ENCODE measurements at places on chromosomes 5 and 9.

DNA sequence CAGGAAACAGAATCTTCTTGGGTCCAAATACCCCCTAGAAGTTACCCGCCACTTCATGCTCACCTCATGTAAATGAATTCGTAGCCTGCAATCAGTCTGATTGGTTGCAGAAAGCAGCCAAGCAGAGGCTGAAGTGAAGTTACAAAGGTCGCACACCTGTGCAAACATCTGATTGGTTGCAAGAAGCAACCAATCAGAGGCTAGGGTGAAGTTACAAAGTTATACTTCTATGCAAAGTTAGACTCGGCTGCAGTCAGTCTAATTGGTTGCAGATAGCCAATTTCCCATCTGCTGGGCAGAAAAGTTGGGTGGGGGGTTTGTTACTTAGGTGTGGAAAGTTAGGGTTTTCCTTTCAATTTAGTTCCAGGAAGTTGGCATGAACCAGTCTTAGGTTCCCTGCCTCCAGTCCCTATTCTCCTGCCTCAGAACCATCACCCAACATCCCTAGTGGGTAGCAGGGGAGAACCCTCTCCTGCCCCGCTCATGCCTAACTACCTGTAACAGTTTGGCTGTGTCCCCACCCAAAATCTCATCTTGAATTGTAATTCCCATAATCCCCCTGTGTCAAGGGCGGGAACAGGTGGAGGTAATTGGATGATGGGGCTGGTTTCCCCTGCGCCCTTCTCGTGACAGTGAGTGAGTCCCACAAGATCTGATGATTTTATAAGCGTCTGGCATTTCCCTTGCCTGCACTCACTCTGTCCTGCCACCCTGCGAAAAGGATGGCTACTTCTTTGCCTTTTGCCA is 1.2 kb upstream of the RUSC2 start:
- no peak for DNase-seq

DNA sequence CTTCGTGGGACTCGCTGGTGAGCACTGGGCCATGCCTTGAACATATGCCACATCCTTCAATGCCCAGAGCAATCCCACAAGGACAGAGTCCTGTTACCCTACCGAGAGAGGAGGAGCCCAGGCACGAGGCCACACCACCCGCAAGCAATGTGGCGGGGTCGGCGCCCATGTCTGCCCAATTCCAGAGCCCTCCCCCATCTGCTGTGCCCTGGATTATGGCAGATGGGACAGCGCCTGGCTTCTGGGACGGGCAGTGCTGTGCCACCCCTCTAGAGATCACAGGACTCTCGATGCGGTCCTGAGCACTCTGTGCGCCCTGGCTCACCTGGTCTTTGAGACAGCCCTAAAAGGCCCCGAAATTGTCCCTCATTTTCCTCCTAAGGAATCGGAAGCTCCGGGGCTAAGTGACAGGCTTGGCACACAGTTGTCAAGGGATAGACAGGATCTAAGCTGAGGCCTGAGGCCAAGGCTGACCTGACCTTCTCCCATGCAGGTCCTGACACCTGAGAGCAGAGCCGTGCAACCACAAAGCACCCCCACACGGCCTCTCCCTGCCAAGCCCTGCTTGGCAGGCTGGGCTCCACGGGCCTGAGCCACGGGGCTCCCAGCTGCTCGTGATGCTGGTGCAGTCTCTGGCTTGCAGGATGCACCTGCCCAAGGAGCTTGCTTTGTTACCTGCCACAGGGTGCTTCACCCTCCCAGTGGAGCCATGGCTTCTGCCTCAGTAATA is 48.8 kb downstream of the PRRT1B start:
- DNase-seq = no peak

- DNase-seq = no peak
These were observed 15.4 kb upstream of the CERCAM start for GRCh38 chr9:128405077-128405779.

- no peak for DNase-seq
These were observed 39.6 kb upstream of the ELL2 start for GRCh38 chr5:96001262-96001661.

DNA sequence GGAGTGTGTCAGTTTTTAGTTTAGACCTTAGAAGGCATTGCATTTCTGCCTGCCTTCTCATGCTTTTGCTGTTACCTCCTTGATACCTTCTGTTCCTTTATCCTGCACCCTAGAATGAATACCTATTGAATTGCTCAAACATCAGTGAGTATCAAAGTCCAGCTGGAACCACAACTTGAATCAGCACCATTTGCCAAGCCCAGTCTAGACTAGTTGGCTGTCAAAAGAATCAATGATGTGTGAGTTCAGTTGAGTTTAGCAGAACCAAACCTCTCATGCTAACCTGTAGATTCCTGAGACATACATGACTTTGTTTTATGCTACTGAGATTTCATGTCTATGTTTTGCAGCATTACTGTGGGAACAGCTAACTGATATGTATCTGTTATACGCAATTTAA is 116.6 kb downstream of the FAM170A start:
- DNase-seq = no peak

- DNase-seq = no peak
These were observed 135.4 kb downstream of the ATG10 start for GRCh38 chr5:82107267-82107666.

DNA sequence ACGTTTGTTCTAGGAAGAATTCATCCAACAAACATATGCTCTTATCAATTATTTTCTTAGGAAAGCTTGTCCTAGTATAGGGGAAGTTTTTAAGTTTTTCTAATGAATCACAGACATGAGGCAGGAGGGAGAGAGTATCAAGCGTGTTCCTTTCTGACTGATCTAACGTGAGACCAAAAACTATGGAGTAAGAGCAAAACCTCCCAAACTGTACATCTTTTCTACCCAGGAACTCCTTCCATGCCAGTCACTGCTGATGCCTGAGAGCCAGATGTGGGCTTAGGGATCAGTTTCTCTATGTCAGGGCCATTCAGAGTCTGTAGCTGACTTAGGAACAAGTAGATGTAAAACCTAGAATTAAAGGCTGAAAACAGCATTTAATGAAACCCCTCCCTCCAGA is 51.7 kb upstream of the NFIB start:
- DNase-seq = no peak

DNA sequence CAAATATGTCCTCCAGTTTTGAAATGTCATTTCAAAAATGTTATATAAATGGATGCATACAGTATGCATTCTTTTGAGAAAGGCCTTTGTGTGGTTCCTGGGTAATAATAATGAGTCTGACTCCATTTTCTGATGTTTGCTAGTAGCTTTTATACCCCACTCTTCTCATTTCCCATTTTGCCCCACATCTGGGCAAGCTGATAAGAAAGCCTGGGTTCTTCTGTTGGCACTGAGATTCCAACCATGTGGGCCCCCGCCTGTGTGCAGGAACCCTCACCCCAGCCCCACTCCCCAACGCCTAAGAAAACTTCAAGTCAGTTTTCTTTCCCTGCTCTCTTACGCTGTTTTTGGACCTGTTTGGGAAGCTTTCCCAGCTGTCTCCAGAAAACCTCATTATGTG is 89.4 kb downstream of the SNX18 start:
- DNase-seq = no peak

DNA sequence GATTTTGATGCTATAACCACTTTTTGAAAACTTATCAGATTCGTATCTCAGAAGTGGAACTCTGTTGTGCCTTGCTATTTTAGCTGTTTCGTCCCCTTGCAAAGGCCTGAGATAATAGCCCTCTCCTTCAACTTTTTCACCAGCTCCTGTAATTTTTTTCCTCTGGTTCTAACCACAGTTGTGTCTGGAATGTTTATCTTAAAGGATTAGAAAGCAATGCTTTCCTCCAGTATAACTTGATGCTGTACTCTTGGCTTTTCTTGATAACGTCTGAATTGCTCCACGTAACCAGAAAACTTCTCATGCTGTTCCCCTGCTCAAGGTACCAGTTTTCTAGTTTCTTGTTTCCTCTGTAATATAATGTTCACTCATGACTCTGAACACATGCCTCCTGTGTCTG is 209.4 kb downstream of the DTWD2 start:
- no peak for DNase-seq

DNA sequence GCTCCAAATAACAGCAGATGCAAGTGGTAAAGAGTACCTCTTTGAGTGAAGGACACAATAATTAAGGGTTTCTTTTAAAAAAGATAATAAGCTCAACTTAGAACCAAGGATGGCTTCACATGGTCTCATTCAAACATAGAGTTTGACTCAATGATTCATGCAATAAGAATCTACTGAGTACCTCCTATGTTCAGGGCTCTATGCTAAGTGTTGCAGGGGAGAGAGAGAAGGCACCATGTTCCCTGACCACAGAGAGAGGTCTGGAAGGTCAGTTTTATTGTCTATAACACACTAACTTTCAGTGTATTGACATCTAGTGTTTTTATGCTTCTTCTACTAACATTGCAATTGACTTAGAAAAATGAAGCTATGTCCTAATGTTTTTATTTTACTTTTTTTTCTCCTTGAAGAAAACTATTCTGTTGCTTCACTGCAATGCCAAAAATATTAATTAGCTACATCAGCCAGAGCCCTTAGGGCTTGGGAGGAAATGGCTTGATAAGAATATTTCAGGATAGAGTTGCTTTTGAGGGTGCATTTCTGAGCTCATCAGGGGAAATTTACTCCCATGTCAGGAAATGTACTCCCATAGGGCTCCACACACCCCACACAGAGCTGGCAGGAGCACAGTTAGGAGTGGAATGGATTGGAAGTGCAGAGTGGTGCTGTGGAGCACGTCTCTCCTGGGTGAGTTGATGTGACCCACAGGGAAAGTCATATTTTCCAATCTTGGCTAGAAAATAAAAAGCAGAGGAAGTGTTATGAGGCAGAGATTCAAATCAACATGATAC is 106.6 kb downstream of the PDE8B start:
- no peak for DNase-seq

DNA sequence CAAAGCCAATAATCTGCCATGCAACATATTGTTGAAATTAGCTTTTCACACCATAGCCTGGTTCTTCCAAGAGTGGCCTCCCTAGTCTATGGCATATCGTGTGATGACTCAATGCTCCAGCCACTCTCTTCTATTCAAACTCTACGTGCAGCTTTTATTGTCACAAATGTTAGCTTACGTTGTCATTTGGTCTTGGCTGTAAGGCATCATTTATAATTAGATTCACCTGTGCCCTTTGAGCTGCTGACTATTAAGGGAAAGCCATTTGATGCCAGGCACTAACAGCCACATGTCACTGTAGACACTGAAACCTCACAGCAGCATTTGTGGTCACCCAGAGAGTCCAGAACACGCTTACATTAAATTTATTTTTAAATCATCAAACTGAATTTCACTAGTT is 66.8 kb downstream of the APBA1 start:
- no peak for DNase-seq

DNA sequence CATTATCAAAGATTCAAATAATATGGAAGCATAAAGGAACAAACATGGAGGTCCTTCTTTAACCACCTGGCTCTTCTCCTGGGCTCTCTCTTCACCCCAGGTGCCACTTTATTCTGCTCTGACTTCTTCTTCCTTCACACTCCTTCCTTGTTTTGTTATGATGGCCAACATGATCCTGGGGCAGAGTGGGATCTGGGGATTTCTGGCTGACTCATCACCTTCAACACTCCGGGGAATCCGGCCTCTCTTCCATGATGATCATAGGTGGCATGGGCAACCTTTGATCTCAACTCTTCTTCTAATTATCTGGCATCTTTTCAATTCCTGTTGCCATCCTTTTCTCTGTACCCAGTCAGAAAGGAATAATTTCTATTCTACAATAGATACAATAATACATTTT is 62.1 kb upstream of the TRPC7 start:
- DNase-seq = no peak

DNA sequence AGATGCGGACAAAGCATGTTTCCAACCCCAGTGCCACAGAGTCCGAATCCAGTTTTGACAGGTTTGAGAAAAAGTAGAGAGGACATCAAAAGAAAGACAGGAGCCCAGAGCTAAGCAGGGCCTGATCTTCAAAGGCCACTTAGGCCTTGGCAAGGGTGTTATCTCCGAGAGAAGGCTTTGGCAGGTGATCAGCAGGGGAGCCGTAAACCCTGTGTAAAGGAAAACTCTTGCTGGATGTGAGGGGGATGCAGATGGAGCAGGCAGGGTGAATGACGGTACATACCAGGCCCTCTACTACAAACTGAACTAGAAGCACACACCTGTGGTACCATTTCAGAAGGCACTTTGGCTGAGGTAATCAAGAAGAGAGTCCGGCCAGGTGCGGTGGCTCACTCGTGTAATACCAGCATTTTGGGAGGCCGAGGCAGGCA is 1.4 kb upstream of the HNRNPH1 start:
- no peak for DNase-seq
